ENCODE measurements at places on chromosomes 11 and 22.

DNA sequence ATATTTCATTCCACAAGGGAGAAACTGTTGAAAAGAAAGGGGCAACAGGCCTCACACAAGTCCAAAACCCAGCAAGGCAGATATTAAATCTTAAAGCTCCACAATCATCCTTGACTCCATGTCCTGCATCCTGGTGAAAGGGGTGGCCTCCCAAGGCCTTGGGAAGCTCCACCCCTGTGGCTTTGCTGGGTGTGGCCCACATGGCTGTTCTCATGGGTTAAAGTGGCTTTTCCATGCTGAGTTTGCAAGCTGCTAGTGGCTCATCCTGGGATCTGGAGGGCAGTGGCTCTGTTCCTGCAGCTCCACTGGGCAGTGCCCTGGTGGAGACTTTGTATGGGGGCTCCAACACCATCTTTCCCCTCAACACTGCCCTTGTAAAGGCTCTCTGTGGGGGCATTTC, 106.4 kb downstream of the CTNND1 start:
- DNase-seq = no peak

- DNase-seq = no peak
These were observed 2.7 kb downstream of the ZBED4 start for GRCh38 chr22:49856343-49856742.

- DNase-seq = no peak
These were observed 52.1 kb downstream of the ALG9 start for GRCh38 chr11:111819161-111819828.

DNA sequence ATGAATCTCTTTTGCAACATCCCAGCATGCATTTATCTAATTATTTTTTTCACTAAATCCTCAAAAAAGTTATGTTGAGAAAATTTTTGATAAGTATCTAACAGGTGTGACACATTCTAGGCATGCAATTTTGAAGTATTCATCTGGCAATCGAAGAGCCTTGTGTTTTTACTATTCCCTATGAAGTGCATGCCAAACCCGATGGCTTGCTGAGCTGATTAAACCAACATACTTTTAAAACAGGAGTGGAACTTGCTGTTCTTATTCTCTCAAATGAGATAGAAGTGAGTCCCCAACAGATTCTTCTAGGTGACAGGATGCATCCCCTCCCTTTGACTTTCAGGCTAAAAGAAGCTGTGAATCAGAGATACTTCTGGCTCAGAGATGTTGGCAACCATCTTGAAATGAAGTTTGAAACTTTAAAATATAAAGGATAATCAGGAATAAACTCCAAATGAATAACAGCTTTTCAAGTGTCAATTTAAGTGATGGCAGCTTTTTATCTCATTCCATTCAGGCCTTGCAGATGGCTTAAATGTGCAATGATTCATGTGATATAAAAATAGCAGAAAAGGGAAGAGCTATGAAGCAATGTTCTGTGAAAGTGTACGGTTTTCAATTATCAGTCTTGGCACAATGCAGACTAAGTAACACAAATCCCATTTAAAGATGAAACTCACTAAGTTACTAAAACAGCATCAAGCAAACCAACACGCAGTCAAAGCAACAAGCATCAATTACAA, 67.7 kb downstream of the APOL5 start:
- no peak for DNase-seq

GRCh38 chr22:26711205-26711963, 54.0 kb downstream of the MIAT start:
- DNase-seq = no peak

DNA sequence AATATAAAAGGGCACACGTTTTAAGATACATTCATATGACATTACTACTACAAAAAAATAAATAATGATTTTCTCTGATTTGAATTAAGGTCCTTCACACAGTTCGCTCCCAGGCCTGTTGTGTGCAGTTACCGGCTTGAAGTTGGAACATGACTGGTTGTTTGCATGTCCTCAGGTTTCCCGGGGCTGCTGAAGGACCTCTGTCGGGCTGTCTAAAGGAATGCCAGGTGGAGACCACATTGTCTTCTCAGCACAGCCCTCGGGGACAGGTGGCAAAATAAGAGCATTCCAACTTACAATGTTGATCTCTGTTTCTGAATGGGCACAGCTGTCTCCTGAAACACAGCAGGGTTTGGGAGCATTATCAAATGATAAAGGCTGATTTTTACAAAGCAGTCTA, 14.9 kb downstream of the VSIG10L2 start:
- no peak for DNase-seq

DNA sequence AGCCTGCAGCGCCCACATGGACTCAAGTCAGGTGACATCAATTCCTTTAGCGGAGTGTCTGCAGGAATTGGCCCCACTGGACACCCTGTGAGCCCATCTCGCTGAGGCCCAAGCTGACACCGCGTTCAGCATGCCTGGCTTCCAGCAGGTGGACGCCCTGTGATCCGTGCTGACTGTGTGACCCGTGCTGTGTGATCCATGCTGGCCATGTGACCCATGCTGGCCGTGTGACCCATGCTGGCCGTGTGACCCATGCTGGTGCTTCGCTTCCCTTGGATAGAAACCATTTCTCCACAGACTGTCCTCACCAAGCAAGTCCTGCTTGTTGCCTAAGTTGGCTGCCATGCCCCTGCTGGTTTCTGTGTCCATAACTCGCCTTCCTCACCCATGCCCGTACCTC, 392.1 kb downstream of the BRD1 start:
- DNase-seq = no peak
